ENCODE measurements at places on chromosomes 16 and 17. TPM values are rescaled to one million over a fixed set of nuclear protein-coding genes. Genes with fewer than 3 reads are reported as not detected.

The ASGR1 gene
- total RNA-seq = 0.95 TPM

DNA sequence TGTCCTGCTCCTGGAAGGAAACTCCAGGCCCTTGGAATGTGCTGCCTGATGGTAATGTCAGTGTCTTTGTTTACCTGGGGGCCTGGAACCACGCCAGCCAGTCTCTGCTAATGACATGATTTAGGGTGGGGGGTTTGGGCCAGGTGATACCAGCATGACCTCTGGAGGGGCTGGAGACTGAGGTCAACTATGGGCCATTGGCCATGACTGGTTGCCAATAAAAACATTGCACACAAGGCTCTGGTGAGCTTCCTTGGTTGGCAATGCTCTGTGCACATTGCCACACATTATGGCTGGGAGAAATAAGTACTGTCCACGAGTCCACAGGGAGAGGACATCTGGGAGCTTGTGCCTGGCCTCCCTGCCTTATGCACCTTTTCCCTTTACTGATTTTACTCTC, 52.5 kb downstream of the LITAF start:
- H3K4me3 ChIP-seq = no peak overlapping the region
- peaks cover 7% of the 10 kb centered on the region for H3K27me3 ChIP-seq
- no peak overlapping the region for H3K27ac ChIP-seq

The AGRP gene
- not detected for total RNA-seq

- H3K27me3 ChIP-seq = no peaks in the 10 kb centered on the region
- peak overlapping the region; percentile 71 for H3K4me3 ChIP-seq
- peaks cover 7% of the 10 kb centered on the region for H3K36me3 ChIP-seq
- peaks cover 51% of the 10 kb centered on the region for H3K4me1 ChIP-seq
- DNase-seq = no peak
Observed at GRCh38 chr17:80704381-80704819, 159.8 kb downstream of the RPTOR start.

DNA sequence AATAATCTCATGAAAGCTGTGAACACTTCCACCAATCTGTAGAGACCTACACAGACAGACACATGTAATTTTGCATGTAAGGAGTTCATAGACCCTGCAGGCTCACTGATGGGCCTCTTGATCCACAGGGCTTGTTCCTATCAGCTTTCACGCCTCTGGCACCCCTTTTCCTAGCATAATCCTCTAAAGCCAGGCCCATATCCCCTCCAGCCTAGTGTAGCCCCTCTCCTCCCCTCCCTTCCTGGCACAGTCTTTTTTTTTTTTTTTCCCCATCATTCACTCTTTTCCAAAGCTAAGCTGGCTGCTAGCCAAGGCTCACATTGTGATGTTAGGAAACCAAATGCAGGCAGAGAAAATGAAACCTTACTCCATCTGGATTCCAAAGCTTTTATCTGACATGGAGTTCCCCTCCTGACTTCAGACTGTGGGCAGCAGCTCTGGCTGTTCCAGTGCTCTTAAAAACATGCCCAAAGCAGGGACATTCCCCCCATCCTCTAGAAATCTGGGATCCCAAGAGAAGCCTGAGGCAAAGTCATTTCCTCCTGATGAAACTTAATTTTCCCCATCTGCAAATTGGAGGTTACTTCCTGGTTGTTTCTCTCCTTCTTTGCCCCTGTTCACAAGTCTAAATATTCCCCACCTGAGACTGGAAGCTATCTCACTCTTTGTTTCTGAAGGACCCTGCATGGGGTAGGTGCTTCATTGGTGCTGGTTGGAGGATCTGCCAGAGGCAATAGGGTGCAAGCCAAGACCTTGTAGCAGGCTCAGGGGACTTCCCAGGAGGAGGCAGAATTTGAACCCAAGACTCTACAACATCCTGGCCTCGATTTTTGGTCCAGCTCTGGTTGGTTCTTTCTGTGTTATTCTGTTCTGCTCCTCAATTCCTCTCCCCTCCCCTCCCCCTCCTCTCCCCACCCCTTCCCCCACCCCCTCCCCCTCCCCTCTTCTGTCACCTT, 9.9 kb upstream of the CCL5 start:
- H3K4me3 ChIP-seq = peak overlapping the region; percentile 75
- H3K4me1 ChIP-seq = peaks cover 70% of the 10 kb centered on the region
- DNase-seq = no peak
- H3K27ac ChIP-seq = peak overlapping the region; percentile 91

The FDXR gene
- total RNA-seq = 16.7 TPM

The KRT24 gene
- not detected for total RNA-seq

DNA sequence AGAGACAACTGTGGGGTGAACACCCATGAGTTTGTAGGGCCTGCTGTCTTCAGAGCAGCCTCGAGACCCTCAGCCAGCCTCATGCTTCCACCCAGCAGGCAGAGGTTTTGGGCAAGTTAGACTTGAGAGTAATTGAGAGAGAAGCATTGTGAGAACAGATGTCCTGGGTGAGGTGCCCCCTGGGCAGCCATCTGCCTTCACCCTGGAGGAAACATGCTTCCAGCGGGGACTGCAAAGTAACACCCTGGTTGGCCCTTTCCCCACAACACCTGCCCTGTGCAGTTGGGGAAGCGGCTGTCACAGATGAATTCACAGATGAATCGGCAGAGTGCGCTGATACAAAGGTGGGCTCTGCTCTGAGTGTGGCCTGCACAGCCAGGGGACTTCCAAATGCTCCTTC, 23.4 kb downstream of the ATPAF2 start:
- H3K4me3 ChIP-seq = no peak overlapping the region
- H3K4me1 ChIP-seq = no peaks in the 10 kb centered on the region
- DNase-seq = no peak
- H3K36me3 ChIP-seq = no peaks in the 10 kb centered on the region
- no peaks in the 10 kb centered on the region for H3K27me3 ChIP-seq

GRCh38 chr17:8116776-8117175, 1.5 kb downstream of the ALOXE3 start:
- H3K27ac ChIP-seq = no peak overlapping the region
- no peak for DNase-seq
- no peak overlapping the region for H3K4me3 ChIP-seq
- H3K4me1 ChIP-seq = peaks cover 38% of the 10 kb centered on the region
- no peaks in the 10 kb centered on the region for H3K36me3 ChIP-seq

The GTF3C1 gene
- 111 TPM for total RNA-seq
